Cortex of kidney (tissue), 1 donor: ENCODE measurements at places on chromosomes 3 and 15.

- no peak for DNase-seq
Observed at GRCh38 chr3:5160940-5161858, 26.3 kb upstream of the EDEM1 start.

- no peak for DNase-seq
Observed at GRCh38 chr3:38658841-38659240, 9.4 kb upstream of the SCN5A start.

- no peak for DNase-seq
Observed at GRCh38 chr15:100784493-100785180, 95.0 kb upstream of the ALDH1A3 start.

DNA sequence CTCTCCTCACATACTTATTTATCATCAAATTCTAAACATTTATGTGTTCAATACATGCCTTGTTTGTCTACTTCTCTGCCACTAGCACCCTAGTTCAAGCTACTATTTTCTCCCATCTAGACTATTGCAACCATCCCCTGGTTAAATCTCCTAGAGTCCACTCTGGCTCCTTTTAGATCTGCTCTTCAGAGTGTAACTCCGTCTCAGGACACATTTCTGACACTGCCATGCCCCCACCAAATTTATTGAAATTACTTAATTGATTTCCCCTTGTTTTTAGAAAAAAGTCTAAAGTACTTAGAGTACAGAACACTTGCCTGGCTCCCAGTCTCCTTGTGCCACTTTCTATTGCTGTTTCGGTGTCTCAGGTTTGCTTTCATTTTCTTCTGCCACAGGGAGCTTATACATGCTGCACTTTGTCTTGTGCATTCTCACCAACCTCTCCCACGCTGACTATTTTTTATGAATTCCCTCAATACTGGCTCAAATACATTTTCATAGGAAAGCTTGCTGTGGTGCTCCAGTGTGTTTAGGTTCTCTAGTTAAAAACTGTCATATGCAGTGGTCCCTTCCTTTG, 792.3 kb downstream of the DIPK2A start:
- DNase-seq: no peak

- no peak for DNase-seq
Observed at GRCh38 chr3:102443021-102443420, 8.2 kb downstream of the ZPLD1 start.

- DNase-seq: no peak
Observed at GRCh38 chr15:78662028-78662427, 21.0 kb upstream of the CHRNB4 start.

- no peak for DNase-seq
Observed at GRCh38 chr3:120410541-120410940, 40.3 kb downstream of the FSTL1 start.

GRCh38 chr3:69972672-69973071, 26.9 kb upstream of the SAMMSON start:
- DNase-seq: no peak

GRCh38 chr15:74208496-74208895, 5.9 kb upstream of the STRA6 start:
- DNase-seq: no peak

DNA sequence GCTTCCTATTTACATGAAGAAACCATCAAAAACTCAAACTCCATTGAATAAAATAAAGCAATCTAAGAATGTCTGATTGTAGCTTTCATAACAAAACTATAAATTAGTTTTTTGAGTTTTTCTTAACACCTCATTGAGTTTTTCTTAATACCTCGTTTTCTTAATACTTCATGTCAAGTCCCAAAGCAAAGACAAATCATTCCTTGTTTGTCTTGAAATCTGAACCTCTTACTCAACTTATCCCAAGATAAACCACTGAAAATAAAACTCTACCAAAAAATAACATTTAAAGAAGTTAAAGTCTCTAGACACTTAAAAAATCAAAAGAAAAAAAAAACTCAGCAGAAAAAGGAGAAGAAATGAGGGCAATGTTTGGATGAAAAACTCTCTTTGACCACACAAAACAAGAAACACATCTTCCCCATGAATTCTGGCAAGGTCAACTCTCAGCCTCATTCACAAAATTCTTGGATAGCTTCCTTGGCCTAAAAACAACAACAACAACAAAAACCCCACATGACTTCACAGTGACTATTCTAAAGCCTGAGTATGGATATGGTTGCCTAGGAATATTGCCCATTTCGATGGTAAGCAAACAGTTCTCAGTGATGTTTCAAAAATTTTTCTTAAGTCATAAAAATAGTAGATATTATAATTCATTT, 38.2 kb downstream of the TMCC1 start:
- no peak for DNase-seq

- DNase-seq: no peak
Observed at GRCh38 chr15:83285284-83285978, 967 bp upstream of the BNC1 start.

DNA sequence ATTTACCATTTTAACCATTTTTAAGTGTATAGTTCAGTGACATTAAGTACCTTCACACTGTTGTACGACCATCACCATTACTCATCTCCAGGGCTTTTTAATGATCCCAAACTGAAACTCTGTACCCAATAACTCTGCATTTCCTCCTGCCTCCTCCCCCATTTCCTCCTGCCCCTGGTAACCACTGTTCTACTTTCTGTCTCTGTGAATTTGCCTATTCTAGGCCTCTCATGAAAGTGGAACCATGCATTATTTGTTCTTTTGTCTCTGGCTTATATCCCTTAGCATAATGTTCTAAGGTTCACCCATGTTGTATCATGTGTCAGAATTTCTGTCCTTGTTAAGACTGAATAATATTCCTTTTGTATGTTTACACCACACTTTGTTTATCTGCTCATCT, 154.2 kb downstream of the MECOM start:
- no peak for DNase-seq

- DNase-seq: no peak
Observed at GRCh38 chr15:78329625-78330024, 10.5 kb upstream of the CRABP1 start.

DNA sequence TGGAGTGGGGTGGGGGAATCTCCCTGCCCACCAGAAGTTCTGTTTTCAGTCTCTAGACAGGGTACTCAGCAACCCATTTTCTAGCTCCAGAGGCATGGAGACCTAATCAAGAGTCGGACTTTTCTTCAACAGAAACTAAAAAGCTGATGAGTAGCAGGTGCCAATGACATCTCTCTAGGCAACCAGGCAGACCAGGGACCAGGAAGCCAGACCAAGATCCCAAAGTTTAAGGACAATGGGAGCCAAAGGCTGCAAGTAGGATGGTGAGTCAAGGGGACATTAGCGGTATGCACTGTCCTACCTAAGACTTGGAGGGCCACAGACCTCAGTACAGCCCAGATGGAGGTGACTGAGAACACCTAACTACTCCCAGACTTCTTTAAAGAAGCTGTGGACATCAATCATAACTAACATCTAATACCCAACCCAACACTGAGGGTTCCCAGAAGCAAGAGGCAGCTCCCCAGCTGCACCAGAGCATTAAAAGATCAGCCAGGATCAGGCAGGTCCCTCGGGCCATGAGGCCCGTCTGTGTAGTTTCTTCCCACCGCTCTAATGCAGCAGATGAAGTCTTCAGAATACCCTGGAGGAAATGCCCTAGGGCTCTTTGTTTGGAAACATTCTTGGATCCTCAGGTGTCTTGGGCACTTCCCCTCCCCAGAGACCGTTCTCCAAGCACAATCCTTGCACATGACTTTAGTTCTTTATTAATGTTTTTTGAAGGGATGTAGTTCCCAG, 979 bp downstream of the CCDC71 start:
- DNase-seq: no peak

GRCh38 chr3:8660175-8661118, 15.8 kb upstream of the SSUH2 start:
- DNase-seq: no peak
